ENCODE measurements at places on chromosomes 2 and 18. TPM values are rescaled to one million over a fixed set of nuclear protein-coding genes. Genes with fewer than 3 reads are reported as not detected.

DNA sequence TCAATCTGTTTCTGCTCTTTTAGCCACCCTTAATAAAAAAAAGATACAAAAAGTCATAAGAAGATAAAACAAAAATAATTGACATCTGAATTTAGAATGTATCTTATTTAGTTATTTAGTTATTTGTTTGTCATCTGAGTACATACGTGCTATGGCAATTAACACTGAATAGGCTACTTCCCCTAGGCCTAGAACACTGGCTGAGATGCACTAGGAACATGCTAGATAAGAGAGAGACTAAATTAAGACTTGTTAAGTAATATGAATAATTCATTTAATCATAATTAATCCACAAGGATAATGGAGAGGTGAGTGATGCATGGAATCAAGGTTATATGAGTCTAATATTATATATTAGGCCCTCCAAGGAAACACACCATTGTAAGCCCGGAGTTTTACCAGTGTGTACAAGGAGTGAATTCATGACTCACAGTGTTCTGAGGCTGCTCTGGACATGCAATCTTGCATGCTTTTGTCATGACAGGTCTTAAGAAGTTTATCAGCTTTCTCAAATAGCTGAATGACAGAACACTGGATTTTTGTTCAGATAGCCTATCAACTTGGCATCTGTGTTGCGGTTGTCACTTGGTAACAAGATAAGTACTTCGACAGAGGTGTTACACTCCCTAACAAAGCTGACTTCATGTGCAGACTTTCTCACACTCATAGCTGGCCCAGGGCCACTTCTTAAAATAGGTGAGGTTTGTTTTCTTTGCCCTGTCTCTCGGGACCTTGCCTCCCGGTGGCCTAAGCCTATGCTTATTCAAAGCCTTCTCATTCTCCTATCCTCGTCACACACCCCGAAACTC lies 5.0 kb upstream of the SERPINB2 start:
- no peak for DNase-seq
- H3K4me1 ChIP-seq, result no peaks in the 10 kb centered on the region
- H3K27ac ChIP-seq, result no peak overlapping the region
- H3K4me3 ChIP-seq, result no peak overlapping the region
- H3K27me3 ChIP-seq, result no peaks in the 10 kb centered on the region

ALPI gene
- total RNA-seq, result not detected

DNA sequence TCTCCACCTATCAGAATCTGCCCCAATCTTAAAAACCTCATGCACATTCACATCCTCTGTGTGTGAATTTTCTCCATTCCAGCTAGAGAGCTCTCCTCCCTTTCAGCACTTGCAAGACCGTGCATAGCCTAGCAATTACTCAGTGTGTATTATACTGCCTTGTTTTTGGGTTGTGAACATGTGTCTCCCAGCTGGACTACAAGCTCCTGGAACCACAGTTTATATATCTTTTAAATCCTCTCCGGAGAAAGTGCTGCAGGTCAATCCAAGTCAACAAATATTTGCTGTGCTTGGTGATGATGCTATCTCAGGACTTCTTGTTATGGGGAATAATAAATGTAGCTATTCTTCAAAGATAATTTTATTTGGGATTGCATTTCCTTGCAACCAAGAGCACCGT lies 58.2 kb upstream of the MEX3C start:
- H3K4me1 ChIP-seq, result peaks cover 15% of the 10 kb centered on the region
- no peak overlapping the region for H3K27ac ChIP-seq
- H3K36me3 ChIP-seq, result no peaks in the 10 kb centered on the region
- no peak overlapping the region for H3K4me3 ChIP-seq
- H3K27me3 ChIP-seq, result no peaks in the 10 kb centered on the region
- no peak for DNase-seq

GRCh38 chr2:64337314-64337713 lies 116.6 kb upstream of the LGALSL start:
- peak; percentile 50 for DNase-seq
- H3K4me1 ChIP-seq, result no peaks in the 10 kb centered on the region
- no peaks in the 10 kb centered on the region for H3K36me3 ChIP-seq
- no peak overlapping the region for H3K4me3 ChIP-seq
- H3K27ac ChIP-seq, result no peak overlapping the region

COLEC12 gene
- not detected for total RNA-seq

DNA sequence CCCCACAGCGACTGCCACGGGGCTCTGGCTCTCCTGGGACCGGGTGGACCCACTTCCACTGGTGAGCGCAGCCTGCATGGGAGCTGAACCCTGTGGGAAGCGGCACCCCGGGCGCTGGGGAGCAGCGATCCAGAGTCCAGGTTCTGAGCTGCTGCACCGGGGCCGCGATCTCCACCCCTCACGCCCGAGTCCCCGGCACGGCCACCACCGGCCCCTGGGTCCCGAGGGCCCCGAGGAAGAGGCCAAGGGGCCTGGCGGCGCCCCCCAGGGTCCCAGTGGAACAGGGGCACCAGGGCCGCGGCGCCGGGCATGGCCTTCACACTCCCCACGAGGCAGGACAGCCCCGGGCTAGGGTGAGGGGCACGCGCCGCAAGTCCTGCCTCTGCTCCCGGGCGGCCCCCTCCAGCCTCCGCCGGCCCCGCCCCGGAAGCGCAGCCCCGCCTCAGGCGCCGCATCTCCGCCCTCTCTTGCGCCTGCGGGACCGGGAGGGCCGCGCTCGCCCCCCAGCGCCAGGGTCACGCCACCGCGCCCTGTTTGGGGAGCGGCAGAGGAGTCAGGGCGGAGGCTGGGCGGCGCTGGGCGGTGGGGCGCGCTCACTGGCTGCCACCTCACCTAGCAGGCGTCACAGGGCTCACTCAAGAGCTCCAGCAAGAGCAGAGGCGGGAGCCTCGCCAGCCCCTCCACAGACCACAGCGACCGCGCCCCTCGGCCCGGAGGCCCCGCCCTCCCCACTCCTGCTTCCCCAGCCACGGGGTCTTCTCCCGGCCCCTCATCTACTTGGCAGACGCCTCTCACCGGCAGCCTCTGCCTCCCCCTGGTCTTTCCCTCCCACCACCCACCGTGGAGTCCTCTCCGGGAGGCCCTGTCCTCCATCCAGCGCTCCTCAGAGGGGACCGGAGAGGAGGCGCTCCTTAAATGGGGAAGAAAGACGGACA lies 26.8 kb downstream of the THAP4 start:
- 0 out of 2 replicates have a peak, but pooled peaks cover 2% of the 10 kb centered on the region for H3K36me3 ChIP-seq
- no peaks in the 10 kb centered on the region for H3K27me3 ChIP-seq

DNA sequence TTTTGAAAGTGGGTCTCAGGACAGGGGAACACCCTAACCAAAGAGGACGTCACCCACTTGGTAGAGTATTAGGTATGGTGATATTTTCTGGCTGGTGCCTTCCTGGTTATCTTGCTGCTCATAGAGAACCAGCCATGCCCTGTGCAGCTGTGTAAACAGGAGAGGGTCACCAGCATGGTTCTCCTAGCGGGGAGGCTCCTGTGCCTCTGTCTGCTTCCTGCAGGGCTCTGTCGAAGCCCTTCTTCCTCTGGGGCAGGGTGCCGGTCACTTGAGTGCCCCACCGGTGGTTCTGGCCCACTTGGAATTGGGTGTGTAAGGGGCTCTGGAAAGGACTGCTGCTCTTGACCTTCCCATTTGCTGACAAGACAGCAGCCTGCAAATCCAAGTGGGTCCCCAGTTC lies 131.6 kb upstream of the MSH6 start:
- peaks cover 40% of the 10 kb centered on the region for H3K4me1 ChIP-seq
- no peak for DNase-seq

DNA sequence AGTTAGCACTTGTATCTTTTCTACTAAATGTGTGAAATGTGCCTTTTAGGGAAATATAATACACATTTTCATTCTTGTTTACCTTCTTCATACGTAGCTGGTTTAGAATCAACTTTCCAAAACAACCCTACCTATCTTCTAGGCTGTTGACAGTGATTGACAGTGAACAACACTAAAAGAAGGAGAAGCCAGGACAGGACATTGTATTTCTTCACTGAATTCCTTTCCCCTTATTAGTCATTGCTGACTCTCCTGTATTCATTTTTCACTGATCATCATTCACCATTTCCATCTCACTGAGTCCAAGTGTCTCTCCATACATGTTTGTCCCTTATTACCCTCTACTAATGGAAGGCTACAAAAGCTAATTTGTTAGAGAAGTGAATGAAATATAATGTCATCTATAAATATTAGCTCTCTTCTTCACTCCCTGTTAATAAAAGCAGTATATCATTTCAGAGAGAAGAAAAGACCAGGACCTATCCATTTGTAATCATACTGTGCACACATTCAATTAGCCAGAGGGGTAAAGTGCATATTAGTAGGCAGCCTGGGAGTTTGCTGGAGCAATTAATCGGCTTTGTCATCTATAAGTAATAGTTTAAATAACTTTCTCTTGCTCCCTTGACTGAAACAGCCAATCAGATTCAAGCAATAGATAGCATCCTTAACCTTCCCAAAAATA lies 192.5 kb upstream of the FOSL2 start:
- H3K4me1 ChIP-seq, result no peaks in the 10 kb centered on the region
- H3K4me3 ChIP-seq, result no peak overlapping the region
- H3K27me3 ChIP-seq, result no peaks in the 10 kb centered on the region

RAB6C gene
- total RNA-seq, result 0.52 TPM

RFX8 gene
- not detected for total RNA-seq

- DNase-seq, result peak; percentile 98
- H3K4me1 ChIP-seq, result peaks cover 26% of the 10 kb centered on the region
- peak within 1 kb of the TSS; percentile 79 for H3K27ac ChIP-seq
- peaks cover 15% of the 10 kb centered on the region for H3K36me3 ChIP-seq
These were observed at the start of gene CYP20A1 for GRCh38 chr2:203238704-203239526. Gene CYP20A1, plus strand, starts transcription at chr2:203239018. Its CDS starts 45 bp downstream, at chr2:203239063.
